Colonic mucosa (tissue), 4 donors: ENCODE measurements at places on chromosomes 4 and X. TPM values are rescaled to one million over a fixed set of nuclear protein-coding genes. Genes with fewer than 3 reads are reported as not detected.
A peak's percentile ranks its signal among the peaks of the same experiment; 100 is the strongest.

MAGEE1 gene
- 0.82 TPM for total RNA-seq

CCDC158 gene
- not detected for total RNA-seq

PARM1 gene
- 280 TPM for total RNA-seq

TMEM33 gene
- 75.4 TPM for total RNA-seq

BRS3 gene
- total RNA-seq = not detected

DNA sequence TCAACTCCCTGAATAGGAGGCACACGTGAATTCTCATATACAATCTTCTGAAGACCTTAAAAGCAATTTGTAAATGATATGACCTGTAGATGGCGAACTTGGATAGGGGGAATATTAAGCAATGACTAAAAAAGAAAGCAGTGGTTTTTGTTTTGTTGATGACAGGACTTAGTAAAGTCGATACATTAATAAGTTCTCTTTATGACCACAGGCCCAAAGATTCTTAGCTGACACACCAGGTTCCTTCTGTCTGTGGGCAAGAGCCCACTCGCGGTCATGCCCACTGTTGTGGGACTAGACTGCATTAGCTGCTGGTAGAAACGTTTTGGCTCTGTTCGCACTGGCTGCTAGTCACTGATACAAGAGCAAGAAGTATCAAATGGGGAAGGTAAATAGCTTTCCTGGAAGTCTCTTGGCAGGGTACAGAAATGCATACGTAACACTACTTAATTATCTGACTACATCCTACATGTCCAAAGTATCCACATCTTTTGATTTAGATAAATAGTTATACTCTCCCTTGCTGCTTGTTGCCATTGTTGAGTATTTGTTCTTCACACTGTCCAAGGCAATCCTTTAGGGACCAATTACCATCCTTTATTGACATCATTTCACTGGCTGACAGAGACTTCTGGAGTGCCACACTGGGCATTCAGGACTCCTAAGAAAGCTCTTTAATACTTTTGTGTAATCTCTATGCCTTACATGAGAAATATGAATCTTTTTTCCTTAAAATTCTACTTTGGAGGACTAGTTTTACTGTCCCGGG is 31.0 kb downstream of the ALPK1 start:
- H3K4me1 ChIP-seq = no peaks in the 10 kb centered on the region
- no peak for DNase-seq
- no peaks in the 10 kb centered on the region for H3K36me3 ChIP-seq
- no peak overlapping the region for H3K27ac ChIP-seq
- no peaks in the 10 kb centered on the region for H3K27me3 ChIP-seq

DNA sequence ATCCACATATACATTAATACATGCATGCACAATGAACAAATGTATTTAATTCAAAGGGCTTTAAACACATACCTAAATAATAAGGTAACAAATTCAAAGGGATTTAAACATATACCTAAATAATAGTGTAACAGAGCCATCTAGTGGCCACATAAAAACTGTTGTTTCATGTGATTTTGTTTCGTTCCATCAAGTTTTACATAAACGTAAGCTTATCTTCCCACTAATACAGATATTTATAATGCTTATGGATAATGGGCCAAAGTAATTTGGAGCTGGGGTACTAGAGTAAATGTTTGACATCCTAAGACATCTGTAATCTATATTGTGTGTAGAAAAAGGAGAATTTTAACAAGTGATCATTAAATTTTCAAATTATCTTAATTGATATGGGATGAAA is 82.3 kb downstream of the PRSS12 start:
- H3K27ac ChIP-seq = no peak overlapping the region
- H3K4me1 ChIP-seq = no peaks in the 10 kb centered on the region
- H3K36me3 ChIP-seq = no peaks in the 10 kb centered on the region
- H3K27me3 ChIP-seq = no peaks in the 10 kb centered on the region
- no peak overlapping the region for H3K4me3 ChIP-seq

- H3K27ac ChIP-seq = no peak overlapping the region
- no peaks in the 10 kb centered on the region for H3K4me1 ChIP-seq
These were observed 33.4 kb upstream of the MSMO1 start for GRCh38 chr4:165293927-165294649.

DNA sequence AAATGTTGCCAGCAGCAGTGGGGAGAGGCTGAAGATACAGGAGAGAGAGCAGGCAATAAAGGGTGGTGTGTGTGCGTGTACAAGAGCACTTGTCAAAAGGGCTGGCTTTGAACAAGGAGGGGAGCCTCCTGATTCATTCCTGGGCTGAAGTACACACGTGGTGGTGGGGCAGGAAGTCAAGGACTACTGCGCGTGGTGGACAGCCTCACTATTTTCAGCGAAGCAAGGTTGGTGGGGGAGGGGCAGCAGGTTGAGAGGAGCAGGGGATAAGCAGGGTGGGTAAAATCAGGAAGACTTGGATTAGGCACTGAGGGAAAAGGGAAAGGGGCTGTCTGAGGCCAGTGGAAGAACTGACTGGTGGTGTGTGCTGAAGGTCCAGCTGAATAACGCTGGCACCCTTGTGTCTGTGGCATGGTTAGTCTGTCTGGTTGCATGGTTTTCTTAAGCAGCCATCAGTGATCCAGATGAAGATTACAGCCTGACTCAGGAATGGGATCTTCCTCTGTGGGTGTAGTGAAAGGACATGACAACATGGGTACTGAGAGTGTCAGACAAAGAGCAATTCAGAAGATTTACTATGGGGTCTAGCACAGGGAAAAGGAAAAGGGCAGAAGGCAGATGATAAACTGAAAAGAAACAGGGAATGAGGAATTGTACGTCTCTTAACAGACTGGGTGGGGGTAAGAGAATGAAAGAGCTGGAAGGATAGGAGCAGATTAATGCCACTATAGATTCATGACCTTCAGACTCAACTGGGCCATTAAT is 149.8 kb downstream of the CHM start:
- no peaks in the 10 kb centered on the region for H3K36me3 ChIP-seq
- no peak overlapping the region for H3K4me3 ChIP-seq
- no peak for DNase-seq

- H3K4me1 ChIP-seq = no peaks in the 10 kb centered on the region
- H3K27ac ChIP-seq = peak within 1 kb of the TSS; percentile 73
- H3K27me3 ChIP-seq = no peaks in the 10 kb centered on the region
- peak; percentile 66 for DNase-seq
These were observed at the start of gene NPNT for GRCh38 chr4:105894660-105895582. TSS of gene NPNT (plus strand) at chr4:105895471. CDS start at chr4:105895653, 182 bp downstream.

GRCh38 chrX:84475596-84475995 is 26.7 kb downstream of the HDX start:
- DNase-seq = no peak
- no peaks in the 10 kb centered on the region for H3K36me3 ChIP-seq
- H3K27me3 ChIP-seq = no peaks in the 10 kb centered on the region
- no peak overlapping the region for H3K4me3 ChIP-seq

- no peak overlapping the region for H3K27ac ChIP-seq
- no peak overlapping the region for H3K4me3 ChIP-seq
- no peaks in the 10 kb centered on the region for H3K4me1 ChIP-seq
- H3K36me3 ChIP-seq = no peaks in the 10 kb centered on the region
These were observed 245.4 kb downstream of the ADGRL3 start for GRCh38 chr4:61445374-61446063.

GRCh38 chr4:180828455-180829018 is 1414.7 kb upstream of the TENM3 start:
- no peak overlapping the region for H3K27ac ChIP-seq
- no peaks in the 10 kb centered on the region for H3K4me1 ChIP-seq
- H3K36me3 ChIP-seq = no peaks in the 10 kb centered on the region

DNA sequence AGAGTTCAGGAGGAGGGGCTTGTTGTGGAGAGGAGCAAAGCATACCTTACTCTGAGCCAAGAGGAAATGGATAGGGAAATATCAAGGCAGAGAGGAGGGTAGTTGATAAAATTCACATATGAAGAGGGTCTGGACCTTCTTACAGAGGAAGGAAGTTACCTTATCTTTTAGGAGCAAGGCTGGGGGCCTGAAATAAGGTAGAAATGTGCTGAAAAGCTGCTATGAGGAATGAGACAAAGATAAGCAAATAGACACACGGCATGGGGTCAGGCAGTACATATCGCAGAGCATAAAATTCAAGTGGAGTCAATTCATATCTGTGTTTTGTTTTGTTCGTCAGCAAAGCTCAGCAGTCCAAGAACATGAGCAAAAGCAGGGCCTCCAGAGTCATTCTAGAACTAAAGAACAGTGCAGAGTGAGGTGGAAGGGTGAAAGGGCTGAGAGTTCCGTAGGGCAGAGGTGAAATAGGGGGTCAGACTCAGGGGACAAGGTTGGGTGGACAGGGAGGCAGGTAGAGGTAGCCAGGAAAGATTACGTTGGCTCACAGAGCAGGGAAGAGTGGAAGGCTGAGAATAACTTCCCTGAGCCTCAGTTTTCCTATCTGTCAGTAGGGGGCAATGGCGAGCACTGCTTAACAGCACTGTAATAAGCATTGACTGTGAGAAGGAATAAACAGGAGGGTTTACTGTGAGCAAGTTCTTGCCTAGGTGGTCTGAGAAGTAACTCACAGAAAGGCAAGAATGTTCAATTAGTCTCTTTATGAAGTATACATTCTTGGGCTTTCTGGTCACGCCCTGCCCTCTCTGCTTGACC is 9.2 kb downstream of the VSIG4 start:
- DNase-seq = peak; percentile 50
- H3K4me1 ChIP-seq = no peaks in the 10 kb centered on the region
- no peak overlapping the region for H3K4me3 ChIP-seq
- no peaks in the 10 kb centered on the region for H3K36me3 ChIP-seq

GRCh38 chr4:159199826-159200225 is 96.9 kb downstream of the RAPGEF2 start:
- H3K27ac ChIP-seq = no peak overlapping the region
- no peak for DNase-seq
- H3K4me3 ChIP-seq = no peak overlapping the region
- H3K36me3 ChIP-seq = no peaks in the 10 kb centered on the region

DNA sequence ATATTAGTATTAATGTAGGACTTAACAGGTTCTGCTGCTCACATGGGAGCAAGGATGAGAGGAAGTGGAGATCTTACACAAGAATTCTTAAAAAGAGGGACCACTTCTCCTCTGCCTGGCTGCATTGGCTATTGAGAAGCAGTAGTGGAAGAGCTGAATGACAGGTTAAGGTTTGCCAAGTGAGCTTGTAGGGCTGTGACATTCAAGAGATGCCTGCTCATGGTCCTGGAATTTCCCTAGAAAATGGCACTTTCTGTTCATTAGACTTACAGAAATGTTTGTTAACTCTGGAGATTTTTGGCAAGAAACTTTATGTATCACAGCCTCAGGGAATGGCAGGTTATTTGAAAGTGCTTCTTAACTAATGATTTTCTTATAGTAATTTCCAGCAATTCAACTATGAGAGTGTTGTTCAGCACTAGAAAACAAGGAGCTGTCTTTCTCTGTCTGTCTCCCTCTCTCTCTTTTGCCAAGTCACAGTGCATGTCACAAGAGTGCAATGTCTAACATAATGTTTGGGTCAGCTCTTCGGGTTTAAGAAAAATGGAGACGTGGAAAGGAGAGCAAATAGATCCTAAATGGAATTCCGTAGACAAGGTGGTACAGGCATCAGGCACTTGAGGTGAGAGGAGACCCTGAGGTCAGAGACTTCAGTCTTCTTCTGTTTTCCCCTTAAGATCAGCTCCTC is 8.3 kb upstream of the NAP1L5 start:
- H3K4me3 ChIP-seq = no peak overlapping the region
- H3K27me3 ChIP-seq = no peaks in the 10 kb centered on the region
- H3K27ac ChIP-seq = no peak overlapping the region
- DNase-seq = no peak
- peaks cover 6% of the 10 kb centered on the region for H3K36me3 ChIP-seq

GRCh38 chrX:73785493-73785892 is 222.5 kb downstream of the CHIC1 start:
- no peak overlapping the region for H3K4me3 ChIP-seq
- H3K4me1 ChIP-seq = no peaks in the 10 kb centered on the region
- no peak overlapping the region for H3K27ac ChIP-seq
- DNase-seq = no peak
- H3K27me3 ChIP-seq = no peaks in the 10 kb centered on the region

DNA sequence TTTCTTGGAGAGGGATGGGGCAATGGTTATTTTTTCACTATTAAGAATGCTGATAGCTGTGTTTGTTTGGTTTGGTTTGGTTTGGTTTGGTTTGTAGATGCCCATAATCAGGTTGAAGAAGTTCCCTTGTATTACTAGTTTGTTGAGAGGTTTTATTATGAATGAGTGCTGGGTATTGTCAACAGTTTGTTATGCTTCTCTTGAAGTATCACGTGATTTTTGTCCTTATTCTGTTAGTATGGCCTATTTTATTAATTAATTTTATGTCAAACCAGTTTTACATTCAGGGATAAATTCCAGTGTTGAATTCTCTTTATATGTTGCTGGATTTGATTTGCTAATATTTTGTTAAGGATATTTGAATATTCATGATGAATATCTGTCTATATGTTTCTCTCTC is 449.8 kb upstream of the NWD2 start:
- H3K27me3 ChIP-seq = no peaks in the 10 kb centered on the region
- H3K4me3 ChIP-seq = no peak overlapping the region
- no peak overlapping the region for H3K27ac ChIP-seq
- no peak for DNase-seq
- no peaks in the 10 kb centered on the region for H3K36me3 ChIP-seq

- H3K36me3 ChIP-seq = no peaks in the 10 kb centered on the region
- no peak overlapping the region for H3K4me3 ChIP-seq
- H3K27me3 ChIP-seq = no peaks in the 10 kb centered on the region
These were observed 213.6 kb downstream of the CPE start for GRCh38 chr4:165592386-165592785.

DNA sequence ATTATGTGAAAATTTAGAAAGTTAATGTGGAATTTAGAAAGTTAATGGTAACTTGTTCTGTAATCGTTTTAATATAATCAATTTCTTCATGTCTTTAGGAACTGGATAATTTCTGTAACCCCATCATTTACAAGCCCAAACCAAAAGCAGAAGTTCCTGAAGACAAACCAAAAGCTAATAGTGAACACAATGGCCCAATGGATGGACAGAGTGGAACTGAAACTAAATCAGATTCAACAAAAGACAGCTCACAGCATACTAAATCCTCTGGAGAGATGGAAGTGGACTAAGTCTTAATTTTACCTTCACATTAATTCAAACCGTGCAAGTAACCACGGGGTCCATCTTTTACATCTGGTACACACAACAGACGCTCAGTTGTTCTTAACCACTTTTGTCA is 48.1 kb upstream of the PLK4 start:
- no peaks in the 10 kb centered on the region for H3K27me3 ChIP-seq
- no peak overlapping the region for H3K4me3 ChIP-seq
- DNase-seq = no peak
